ENCODE measurements at places on chromosomes 2 and 18. TPM values are rescaled to one million over a fixed set of nuclear protein-coding genes. Genes with fewer than 3 reads are reported as not detected.
A peak's percentile ranks its signal among the peaks of the same experiment; 100 is the strongest.

GRCh38 chr2:12484536-12485115 is 232.1 kb upstream of the TRIB2 start:
- DNase-seq = no peak

GRCh38 chr2:28134262-28134812 is 243.8 kb downstream of the BABAM2 start:
- no peak for DNase-seq

GRCh38 chr2:173028671-173029070 is 47.0 kb upstream of the MAP3K20 start:
- DNase-seq = no peak

Gene LIMS1
- 74.2 TPM for total RNA-seq

DNA sequence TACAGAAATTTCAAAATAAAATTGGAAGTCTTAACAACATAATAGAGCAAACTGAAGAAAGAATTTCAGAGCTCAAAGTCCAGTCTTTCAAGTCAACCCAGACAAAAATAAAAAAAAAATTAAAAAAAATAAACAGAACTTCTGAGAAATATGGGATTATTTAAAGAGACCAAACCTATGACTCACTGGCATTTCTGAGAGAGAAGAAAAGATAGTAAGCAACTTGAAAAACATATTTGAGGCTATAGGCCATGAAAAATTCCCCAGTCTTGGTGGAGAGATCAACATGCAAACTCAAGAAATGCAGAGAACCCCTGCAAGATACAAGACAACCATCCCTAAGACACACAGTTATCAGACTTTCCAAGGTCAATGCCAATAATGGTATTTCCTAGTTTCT is 167.4 kb downstream of the RNF144A start:
- DNase-seq = no peak

GRCh38 chr2:98086491-98087446 is at the start of gene VWA3B:
TSS of gene VWA3B (plus strand) at chr2:98087167. CDS start at chr2:98093093, 5,926 bp downstream.
- peak; percentile 77 for DNase-seq

GRCh38 chr2:47288864-47289263 is 114.1 kb upstream of the MSH2 start:
- no peak for DNase-seq

GRCh38 chr2:199440118-199440517 is 17.6 kb downstream of the SATB2 start:
- no peak for DNase-seq

DNA sequence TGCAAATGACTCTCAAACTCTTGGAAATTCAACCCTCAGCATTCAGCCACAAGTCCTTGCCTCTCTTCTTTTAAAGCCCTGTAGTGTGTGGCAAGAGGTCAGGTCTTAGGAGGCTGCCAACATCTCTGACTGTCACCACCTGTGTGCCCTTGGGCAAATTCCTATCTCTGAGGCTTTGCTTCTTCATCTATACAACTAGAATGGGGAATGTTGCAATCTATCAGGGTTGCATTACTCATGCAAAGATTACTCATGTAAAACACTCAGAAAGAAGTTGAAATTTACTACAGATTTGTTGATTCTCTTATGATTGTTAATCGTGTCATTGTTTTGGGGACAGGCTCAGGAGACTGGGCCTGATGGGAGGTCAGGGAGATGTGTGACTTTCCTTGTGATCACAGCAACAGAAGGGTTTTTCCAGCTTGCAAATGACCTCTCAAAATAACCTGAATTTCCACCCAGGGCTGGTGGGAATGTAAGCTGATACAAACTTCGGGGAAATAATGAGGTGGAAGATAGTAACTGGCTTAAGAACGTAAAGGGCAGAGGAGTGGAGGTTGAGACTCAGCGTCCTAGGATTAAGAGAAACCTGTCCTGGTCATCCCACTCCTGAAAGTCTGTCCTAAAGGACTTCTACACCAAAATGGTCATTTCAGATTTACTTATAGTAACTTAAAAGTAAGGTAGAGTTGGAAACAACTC is 32.1 kb upstream of the SIGLEC15 start:
- DNase-seq = no peak

Gene CLIP4
- total RNA-seq = 43.2 TPM

- DNase-seq = no peak
Measured at GRCh38 chr2:105924932-105925331, 180.2 kb downstream of the NCK2 start.

Gene MROH2A
- total RNA-seq = not detected

GRCh38 chr2:136383167-136383566 is 265.2 kb upstream of the CXCR4 start:
- no peak for DNase-seq
